Stimulated activated CD8-positive, alpha-beta memory T cell treated with anti-CD3 and anti-CD28 coated beads, Interleukin-15, amount 100 ng/mL, for 24 hours (primary cell): ENCODE measurements at places on chromosomes 7 and 10.

GRCh38 chr7:94354953-94355352, 39.7 kb upstream of the COL1A2 start:
- DNase-seq = no peak

DNA sequence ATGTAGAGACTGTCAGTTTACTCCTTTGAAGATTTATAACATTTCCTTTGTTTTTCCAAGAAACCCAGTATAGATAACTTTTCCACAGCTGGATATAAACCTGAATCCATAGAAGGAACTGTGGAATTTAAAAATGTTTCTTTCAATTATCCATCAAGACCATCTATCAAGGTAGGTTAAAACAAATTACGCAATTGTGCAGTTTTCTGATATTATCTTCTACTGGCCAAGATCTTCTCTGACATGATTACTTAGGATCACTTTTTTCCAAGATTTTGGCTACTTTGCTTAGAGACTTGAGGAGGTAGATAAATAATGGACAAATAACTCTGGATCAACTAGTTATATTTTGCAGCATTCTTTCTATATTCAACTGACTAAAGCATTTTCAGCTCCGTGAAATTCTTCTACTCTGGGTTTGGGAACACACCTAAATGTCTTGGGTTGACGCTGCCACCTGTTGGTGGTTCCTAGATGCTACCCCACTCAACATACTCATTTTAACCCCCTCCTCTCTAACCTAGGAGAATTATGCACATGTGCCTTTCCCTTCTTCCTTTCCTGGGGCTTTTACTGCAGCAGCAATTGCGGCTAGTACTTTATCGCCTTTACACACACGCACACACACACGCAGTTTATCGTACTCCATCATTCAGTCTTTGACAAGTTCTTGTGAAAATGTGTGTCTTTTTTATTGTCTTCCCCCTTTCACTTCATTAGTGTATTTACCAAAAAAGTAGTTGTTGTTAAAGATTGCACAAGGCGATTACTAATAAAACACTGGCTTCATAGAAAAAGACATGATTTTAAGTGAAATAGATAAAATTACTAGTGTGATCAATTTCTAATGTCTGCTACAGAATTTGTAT, 32.7 kb downstream of the ABCB5 start:
- no peak for DNase-seq

DNA sequence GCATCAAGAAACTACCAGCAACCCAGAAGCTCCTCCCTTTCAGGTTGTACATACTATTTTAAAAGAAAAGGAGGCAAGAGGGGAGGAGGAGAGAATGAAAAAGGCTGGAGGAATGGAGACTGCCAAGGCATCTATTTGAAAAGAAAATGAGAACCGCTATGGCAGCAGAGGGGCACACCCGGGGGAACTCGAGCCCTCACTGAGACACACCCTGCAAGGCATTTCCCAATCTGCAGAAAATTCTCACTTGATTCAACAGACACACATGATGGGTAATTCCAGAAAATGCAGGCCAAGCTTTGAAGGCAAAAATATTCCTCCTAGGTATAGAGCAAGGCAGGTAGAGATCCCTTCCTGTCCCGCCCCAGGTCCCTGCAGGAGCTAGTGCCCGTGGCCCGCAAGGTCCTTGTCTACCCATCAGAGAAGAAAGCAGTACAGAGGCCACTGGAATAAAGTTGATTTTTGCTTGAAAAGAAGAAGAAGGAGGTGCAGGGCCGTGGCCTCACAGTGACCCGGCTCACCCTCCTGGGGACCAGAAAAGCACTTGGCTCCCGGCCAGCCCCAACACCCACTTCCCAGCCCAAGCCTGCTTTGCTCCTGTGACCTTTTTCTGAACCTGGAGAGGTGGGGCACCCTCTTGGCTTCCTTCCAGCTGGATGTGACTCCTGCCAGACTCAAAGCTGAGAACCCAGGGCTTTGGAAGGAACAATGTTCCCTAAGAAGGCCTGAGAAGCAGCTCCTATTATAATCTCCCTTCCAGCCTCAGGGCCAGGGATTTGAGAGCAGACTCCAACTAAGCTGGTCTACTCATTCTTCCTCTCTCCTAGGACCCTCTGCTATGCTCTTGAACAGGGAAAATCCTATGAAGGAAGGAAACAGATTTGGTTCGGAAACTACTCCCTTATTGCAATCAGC, 6.2 kb upstream of the PIK3CG start:
- DNase-seq = no peak

- DNase-seq = no peak
These were observed 43.0 kb downstream of the MTERF1 start for GRCh38 chr7:91837397-91838070.

DNA sequence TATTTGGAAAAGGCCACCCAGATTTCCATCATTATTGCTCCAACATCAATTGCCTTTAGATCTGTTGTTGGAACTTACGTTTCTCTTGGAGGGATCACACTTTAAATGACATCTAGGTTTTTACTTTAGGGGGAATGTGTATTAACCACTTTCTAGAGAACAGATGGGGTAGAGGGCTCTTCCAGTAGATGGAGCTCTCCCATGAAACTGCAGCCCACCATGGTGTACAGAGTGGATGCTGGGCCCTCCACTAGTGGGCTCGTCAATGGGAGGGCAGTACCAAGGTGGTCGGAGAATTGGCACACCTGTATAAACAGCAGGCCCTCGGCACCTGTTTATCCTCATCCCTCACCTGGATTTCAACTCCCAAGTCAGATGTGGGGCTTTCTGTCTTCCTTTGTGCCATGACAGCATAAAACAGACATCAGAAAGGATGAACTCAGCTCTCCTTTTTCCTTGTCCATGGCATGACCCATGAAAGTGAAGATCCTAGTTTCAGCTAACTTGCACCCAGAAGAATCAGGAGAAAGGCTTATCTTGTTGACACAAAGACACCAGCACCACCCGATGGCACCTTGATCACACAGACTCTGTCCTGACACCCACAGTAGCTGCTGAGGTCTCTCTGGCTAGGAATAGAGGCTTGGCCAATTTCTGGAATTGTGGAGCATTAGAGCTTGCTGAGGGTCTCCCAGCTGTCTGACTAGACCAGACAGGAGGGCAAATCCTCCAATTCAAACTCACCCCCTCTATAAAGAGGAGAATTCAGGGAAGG, 150.5 kb downstream of the CYP26A1 start:
- DNase-seq = no peak

DNA sequence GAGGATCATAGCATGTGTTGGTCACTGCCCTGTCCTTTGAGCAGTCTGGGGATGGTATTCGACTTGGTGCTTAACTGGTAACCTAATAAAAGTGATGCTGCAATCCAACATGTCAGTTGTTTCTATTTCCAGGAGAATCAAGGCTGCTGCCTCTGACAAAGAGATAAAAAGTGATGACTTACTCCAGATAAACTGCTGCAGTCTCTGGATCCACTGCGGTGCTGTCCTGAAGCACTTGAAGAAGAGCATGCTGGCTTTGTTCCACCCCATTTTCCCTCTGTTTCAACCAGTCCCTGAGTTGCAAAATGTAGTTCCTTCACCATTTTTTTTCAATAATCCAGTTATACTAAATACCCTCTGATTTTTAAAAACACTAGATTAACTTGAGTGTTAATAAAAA, 403.5 kb upstream of the ANKRD30A start:
- DNase-seq = no peak

- DNase-seq = no peak
These were observed 24.6 kb upstream of the EIF4H start for GRCh38 chr7:74149603-74150002.

- DNase-seq = no peak
These were observed 9.9 kb upstream of the FAM107B start for GRCh38 chr10:14784459-14785055.

DNA sequence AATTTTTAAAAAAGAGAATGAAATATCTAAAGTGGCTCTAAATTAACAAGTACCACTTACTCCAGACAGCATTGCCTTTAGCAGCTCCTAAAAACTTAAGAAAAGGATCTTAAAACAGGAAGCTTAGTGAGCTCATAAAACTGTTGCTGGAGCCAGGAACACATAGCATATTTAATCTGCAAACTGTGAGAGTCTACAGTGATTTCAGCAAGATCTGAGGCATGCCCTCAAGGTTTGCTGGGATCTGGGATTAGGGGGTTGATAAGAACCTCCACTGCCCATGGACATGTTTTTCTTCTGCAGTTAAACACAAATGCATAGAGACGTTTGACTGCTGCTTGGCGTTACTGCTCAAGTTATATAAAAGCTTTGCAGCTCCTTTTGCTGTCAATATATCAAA, 3.8 kb downstream of the GLI3 start:
- DNase-seq = no peak

DNA sequence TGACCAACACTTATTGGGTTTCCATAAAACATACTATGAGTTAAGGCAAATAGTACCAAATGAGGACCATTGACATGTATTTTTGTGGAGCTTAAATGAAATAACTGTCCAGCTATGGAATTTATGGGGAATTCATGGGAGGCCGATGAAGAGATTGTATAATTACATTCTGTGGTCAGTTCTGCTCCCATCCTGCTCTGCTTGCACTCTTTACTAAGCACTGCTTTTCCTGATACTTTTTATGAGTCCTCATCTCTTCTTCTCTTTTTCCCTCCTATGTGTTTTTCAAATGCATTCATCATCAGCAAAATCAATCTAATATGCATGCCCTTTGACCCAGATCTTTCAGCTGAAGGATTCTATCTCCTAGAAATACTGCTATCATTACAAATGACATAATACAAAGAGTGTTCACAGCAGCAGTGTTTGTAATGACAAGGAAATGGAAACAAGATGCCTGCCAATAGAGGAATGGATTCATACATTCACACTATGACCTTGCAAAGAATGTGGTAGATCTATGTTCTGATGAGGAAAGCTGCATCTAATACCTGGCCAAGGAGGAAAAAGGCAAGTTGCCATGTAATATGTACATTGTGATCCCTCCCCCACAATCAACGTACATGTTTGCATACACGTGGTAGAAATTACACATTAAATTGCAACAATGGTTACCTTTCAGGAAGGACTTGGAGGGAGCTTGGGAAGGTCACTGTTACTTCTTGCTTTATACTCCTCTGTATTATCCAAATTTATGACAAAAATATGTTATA, 73.9 kb downstream of the PCGF5 start:
- DNase-seq = no peak

DNA sequence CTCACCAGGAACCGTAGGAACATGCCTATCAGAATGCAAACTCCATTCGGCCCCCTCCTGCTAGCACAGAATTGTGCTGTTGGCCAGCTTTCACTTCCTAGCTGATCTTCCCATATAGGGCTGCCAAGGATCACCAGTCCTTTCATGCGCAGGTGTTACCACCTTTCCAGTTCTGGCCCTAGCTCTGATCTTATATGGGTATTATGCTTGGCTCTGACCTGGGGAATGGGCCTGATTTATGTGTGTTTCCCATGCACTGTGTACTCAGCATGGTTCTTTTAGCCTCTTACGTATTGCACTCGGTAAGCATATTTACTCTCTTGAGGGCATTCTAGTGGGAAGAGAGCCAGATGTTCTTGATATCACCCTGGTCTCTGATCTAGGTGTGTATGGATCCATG, 11.1 kb downstream of the SLC35G1 start:
- DNase-seq = no peak

DNA sequence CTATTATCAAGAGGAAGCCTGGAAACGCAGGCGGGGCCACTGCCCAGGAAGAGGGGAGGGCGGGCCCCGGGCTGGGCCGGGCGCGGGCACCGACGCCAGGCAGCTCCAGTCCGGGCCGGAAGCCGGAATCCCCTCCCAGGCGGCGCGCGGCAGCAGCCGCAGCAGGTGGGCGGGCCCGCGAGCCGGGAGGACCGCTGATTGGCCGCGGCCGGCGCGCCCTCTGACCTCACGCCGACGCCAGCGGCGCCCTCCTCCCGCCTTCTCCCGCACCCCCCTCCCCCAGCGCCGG, 438 bp downstream of the BCL7B start:
- peak; percentile 77 for DNase-seq

GRCh38 chr10:125064681-125065492, 95.5 kb downstream of the CTBP2 start:
- DNase-seq = no peak

DNA sequence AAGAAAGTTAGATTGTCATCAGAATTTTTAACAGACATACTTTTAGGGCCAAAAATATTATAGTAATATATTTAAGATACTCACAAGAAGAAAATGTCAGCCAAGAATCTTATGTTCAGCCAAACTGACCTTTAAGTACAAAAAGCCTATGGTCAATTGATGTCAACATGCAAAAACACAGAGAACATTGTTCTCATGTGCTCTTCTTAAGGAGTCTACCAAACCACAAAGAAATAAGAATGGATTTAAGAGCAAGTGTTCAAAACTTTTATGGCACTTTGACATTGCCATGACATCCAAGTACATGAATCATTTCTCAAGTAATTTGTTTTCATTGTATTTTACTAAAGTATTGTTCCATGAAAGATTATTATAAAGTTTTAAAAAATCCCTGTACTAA, 180.4 kb downstream of the TMEM26 start:
- DNase-seq = no peak

- DNase-seq = no peak
These were observed 1.3 kb upstream of the GET4 start for GRCh38 chr7:875051-875450.

DNA sequence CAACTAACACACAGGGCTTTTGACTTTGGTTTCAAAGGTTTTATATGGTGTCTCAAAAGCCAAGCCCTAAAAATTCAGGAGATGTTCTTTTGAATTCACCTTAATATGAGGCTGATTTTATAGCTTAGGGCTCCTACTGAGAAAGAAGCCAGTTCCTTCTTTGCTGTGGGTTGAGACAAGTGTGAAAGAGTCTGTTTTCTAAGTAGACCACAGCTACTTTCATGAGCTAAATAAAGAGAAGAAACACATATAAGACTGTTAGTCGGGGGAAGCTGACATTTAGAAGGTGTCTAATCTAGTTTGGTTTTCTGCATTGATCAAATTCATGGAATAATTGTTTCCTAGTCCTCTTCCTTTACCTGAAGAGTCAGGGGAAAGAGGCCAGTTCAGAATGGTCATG, 332.1 kb upstream of the CELF2 start:
- DNase-seq = no peak

- DNase-seq = peak; percentile 72
These were observed 124.0 kb downstream of the TMEM130 start for GRCh38 chr7:98745722-98746318.

DNA sequence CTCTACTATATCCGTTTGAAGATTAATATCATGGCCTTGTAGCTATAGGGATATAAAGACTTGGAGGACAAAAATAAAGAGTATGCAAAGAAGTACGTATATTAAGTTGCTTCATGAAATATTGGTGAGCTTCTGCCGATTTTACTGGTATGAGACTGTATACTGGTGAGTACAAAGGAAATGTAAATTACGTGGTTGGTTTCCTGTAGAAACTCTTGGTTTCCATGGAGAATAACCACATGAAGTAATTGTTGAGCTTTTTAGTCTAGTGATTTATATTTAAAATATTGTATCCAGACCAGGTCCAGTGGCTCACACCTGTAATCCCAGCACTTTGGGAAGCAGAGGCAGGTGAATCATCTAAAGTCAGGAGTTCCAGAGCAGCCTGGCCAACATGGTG, 32.2 kb upstream of the GLI3 start:
- no peak for DNase-seq
